Stimulated activated CD8-positive, alpha-beta memory T cell treated with anti-CD3 and anti-CD28 coated beads, Interleukin-4, amount 100 ng/mL, for 48 hours (primary cell): ENCODE measurements at places on chromosomes 5 and 9.

DNA sequence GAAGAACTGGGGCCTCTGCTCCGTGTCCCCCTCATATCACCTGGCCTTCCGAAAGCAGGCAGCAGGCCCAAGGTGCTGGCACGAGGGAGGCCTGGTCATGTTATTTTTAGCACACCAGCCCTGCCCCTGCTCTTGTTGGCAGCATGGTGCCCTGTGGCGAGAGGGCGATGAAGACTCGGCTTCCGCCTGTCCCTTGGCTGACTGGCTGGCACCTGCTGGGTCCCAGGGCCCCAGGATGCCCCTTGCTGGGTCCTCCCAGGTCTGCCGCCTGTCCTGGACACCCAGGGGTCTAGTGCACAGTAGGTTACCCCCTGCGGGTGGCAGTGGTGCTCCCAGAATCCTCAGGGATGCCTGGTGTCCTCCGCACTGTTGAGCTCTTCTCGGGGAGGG is 77.0 kb downstream of the RXRA start:
- no peak for DNase-seq

DNA sequence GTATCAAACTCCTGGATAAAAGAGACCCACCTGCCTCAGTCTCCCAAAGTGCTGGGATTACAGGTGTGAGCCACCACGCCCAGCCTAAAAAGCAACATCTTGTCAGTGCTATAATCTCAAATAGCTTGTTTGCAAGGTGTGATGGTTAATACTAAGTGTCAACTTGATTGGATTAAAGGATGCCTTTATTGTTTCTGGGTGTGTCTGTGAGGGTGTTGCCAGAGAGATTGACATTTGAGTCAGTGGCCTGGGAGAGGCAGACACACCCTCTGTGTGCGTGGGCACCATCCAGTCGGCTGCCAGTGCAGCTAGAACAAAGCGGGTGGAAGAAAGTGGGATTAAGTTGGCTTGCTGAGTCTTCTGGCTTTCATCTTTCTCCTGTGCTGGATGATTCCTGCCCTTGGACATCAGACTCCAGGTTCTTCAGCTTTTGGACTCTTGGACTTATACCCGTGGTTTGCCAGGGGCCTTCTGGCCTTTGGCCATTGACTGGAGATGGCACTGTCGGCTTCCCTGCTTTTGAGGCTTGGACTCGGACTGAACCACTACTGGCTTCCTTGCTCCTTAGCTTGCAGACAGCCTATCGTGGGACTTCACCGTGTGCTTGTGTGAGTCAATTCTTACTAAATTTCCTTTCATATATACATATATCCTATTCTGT is 28.1 kb downstream of the TARS1 start:
- no peak for DNase-seq

DNA sequence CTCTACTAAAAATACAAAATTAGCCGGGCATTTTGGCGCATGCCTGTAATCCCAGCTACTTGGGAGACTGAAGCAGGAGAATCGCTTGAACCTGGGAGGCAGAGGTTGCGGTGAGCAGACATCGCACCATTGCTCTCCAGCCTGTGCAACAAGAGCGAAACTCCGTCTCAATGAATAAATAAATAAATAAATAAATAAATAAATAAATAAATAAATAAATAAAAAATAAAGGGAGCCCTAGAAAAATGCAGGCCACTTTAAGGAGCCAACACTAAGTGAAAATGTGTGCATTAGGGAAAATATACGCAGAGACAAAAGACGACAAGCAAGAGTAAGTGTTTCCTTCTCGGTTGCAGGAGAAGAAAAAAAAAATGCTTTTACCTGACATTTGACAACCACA is 132.6 kb upstream of the CDH10 start:
- DNase-seq, result no peak

GRCh38 chr9:33742519-33742918 is 52.8 kb upstream of the PRSS3 start:
- no peak for DNase-seq

- no peak for DNase-seq
These were observed 42.2 kb downstream of the C9orf153 start for GRCh38 chr9:86217076-86217755.

DNA sequence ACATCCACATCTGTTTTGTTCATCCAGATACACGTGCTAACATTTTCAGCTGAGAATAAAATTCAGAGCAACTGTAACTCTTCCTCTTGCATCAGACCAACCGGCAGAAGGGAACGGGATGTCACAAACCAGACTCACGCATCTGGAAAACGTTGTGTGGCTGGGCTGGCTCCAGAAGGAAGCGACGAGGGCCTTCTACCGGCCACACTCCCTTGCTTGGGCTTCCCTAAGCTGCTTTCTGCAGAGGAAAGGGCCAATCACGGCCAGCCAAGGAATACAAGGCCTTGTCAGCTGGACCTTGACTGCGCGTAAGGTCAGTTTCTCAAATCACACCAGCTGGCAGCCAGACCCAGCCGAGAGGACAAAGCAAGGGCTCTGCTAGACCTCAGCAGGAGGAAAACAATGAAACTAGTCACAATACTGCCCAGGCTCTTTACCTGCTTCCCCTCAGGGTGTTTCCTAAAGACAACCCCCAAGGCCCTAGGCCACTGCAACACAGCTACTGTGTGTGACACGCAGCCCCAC is 106.1 kb downstream of the THBS4 start:
- DNase-seq, result no peak

DNA sequence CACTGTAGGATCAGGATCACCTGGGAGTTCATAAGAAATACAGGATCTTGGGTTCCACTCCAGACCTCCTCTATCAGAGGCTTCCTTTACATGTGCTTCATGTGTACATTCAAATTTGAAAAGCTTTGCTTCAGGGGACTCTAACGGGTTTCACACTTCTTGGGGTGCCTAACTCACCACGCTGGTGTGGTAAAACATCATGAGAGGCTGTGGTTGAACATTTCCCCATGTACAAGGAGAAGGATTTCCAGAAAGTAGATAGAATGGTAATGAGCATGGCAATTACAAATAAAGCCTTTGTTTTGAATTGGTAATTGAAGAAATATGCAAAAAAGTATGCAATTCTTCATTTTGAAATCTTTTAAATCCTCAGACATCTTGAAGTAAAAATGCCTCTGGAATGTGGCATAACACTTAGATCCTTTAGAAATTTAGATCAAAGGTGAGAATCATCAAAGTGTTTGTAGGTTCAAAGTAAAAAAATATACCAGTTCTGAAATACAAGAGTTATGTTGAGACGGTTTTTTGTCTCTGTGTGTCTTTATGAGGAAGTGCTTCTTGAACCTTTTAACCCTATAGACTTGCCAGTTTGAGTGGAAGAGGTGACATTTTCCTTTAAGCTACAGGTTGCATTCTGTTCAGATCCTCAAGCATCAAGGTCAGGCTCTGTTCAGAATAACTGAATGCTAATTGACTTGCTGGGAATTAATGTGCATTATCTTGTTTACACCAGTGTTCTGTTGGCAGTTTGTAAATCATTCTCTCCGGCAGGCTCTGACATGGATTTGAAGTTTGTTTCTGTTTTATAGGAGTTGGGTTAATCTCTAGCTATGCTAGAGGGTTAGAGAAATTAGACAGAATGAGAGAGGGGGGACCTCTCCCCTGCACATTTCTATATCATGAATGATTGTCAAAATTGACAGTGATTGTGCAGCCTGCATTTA is 415.3 kb downstream of the MAN2A1 start:
- no peak for DNase-seq

DNA sequence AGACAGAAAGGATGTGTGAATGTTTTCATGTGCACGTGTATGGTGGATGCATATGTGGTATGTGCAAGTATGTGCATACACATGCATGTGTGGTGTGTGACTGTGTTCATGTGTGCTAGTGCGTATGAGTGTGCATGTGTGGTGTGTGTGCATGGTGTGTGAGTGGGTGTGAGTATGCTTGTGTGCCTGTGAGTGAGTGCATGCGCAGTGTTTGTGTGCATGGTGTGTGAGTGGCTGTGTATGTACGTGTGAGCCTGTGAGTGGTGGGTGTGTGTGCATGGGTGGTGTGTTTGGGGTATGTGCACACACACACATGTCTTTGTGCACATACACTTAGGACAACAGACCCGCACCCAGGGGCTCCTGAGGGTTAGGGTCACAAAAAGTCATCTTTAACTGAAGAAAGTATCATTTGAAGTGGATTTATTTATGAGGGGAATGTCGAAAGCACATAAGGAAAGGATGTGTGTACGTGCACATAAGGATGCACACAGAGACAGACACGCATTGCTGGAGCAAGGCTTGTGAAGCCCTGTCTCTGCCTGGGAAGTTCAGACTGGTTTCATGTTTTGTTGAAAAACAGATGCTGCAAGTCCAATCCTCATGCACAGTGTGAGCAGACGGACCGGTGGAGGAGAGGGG is 237.0 kb downstream of the SYK start:
- no peak for DNase-seq

- no peak for DNase-seq
These were observed 127.1 kb upstream of the ICE1 start for GRCh38 chr5:5295351-5295750.

DNA sequence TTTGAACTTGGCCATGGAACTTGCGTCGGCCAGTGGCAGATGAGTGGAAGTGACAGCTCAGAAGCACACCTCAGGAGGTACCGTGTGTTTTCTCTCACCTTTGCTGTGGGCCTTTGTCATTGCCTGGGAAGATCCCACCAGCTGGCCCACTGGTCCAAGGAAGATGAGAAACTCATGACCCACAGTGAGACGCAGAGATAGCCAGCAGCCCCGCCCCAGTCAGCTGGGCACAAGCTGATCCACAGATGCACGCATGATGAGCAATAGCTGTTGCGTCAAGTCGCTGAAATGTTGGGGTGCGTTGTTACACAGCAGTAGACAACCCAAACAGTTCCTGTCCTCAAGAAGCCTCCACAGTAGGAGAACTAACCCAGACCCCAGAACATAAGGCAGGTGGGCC is 30.8 kb upstream of the UNC5A start:
- DNase-seq, result peak; percentile 10

GRCh38 chr9:98823666-98824334 is 16.3 kb downstream of the GALNT12 start:
- no peak for DNase-seq

GRCh38 chr5:55927861-55928655 is 66.7 kb downstream of the IL6ST start:
- no peak for DNase-seq

GRCh38 chr5:26881901-26882300 is 156.5 kb downstream of the CDH9 start:
- DNase-seq, result no peak

DNA sequence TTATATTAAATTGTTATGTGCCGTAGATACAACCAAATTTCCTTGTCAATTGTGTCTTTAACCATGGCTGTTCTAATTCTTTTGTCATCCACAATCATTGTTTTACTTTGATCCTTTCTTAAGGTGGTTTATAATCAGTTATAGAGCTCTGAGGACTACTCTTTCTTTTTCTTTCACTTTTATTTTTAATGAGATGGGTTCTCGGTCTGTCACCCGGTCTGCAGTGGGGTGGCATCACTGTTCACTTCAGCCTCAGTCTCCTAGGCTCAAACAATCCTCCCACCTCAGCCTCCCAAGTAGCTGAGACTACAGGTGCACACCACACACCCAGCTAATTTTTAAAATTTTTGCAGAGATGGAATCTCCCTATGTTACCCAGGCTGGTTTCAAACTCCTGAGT is 74.2 kb downstream of the ANXA2R start:
- no peak for DNase-seq

- no peak for DNase-seq
These were observed 139.8 kb downstream of the SLIT3 start for GRCh38 chr5:169161022-169161680.

- DNase-seq, result peak; percentile 68
These were observed 833 bp downstream of the ANKHD1 start for GRCh38 chr5:140402258-140403074.

GRCh38 chr5:26486631-26487030 is 551.8 kb downstream of the CDH9 start:
- no peak for DNase-seq

DNA sequence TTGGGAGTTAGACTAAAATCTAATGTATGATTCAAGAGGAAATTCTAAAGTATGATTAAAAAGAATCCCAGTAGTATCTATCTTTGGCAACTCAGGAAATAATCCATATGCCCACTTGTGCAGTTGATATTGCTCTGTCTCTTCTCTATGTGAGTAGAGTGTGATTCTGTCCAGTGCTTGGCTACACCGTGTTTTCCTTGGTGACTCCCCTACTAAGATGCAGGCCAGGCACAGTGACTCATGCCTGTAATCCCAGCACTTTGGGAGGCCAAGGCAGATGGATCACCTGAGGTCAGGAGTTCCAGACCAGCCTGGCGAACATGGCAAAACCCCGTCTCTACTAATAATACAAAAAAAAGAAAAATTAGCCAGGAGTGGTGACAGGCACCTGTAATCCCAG is 495.4 kb downstream of the MAT2B start:
- no peak for DNase-seq

DNA sequence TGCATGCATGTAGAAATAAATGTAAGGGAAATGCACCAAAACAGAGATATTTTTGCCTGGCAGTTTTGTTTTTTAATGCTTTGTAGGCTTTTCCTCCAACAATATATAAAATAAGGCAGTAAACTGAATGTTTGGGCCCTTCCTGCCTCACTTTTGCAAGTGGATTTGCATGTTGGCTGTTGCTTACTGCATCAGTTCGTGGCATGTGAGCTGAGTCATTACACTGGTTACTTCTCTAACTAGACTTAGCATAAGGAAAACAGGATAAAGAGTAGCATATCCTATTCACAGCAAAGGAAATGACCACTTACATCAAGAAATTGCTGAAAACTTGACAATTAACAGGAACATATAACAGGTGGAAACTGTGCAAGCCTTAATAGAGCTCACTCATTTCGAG is 113.4 kb downstream of the TLE1 start:
- no peak for DNase-seq

- DNase-seq, result no peak
These were observed 5.2 kb downstream of the DUSP1 start for GRCh38 chr5:172765766-172766286.

- DNase-seq, result no peak
These were observed 328.9 kb upstream of the MEF2C start for GRCh38 chr5:89211836-89212235.

- no peak for DNase-seq
These were observed 177.0 kb downstream of the DCP2 start for GRCh38 chr5:113153512-113154097.

DNA sequence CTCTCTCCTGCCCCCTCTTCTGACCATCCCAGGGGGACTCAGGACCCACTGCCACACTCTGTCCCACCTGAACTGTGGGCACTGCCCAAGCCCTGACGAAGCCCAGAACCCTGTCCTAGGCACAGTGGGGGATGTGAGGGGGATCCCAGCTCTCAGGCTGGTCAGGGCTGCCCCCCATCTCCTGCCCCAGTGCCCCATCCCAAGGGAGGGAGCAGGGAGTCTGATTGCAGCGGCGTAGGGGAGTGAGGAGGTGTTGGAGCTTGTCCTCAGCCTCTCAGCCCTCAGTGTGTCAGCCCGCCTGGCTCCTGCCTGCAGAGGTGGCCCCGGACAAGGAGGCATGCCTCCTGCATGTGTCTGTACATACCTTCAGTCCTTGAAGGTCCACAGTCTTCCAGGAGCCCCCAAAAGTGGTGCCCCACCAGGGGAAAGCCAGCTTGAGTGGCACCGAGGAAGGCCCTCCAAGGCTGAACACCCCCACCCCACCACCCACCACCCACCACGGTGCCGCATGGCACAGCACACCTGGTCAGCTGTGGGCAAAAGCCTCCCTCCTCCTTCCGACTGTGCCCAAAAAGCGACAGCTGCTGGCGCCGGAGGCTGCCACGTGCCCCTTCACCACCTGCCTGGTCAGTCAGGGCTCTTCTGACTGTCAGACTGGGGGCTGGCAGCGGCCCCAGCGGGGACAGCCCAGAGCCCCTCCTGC is 930 bp downstream of the SARDH start:
- no peak for DNase-seq
